ENCODE measurements at places on chromosomes 3 and 15.

GRCh38 chr3:189071446-189071845 is 100.3 kb upstream of the TPRG1 start:
- DNase-seq, result peak; percentile 31

- no peak for DNase-seq
Measured at GRCh38 chr3:49410846-49411534, 786 bp downstream of the RHOA start.

DNA sequence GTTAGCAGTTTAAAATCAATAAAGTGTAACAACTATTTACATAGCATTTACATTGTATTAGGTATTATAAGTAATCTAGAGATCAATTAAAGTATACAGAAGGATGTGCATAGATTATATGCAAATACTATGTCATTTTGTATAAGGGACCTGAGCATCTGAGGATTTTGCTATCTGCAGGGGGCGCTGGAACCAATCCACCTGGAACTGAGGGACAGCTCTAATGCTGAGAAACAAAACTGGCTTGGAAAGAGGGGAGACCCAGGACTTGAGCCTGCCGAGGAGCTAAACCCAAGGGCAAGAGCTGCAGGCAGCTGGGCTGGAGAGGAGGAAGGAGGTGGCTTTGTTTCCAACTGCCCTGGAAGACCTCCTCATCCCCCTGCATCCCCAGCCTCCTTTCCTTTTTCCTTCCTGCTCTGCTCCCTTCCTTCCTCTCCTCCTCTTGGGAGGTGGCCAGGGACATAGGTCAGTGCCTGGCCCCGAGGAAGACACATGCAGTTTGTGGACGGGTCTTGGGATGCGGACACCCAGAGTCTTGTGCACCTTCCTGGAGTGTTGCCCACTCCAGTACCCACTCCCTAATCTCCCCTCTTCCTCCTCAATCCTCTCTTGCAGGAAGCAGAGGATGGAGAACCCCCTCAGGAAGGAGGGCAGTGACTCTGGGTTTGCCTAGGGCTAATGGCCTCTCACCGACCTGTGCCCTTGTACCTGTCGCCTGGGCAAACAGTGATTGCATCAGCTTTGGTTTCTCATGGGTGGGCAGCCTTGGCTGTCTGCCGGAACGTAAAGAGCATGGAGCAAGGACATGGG is 825 bp upstream of the RTP3 start:
- peak; percentile 41 for DNase-seq

DNA sequence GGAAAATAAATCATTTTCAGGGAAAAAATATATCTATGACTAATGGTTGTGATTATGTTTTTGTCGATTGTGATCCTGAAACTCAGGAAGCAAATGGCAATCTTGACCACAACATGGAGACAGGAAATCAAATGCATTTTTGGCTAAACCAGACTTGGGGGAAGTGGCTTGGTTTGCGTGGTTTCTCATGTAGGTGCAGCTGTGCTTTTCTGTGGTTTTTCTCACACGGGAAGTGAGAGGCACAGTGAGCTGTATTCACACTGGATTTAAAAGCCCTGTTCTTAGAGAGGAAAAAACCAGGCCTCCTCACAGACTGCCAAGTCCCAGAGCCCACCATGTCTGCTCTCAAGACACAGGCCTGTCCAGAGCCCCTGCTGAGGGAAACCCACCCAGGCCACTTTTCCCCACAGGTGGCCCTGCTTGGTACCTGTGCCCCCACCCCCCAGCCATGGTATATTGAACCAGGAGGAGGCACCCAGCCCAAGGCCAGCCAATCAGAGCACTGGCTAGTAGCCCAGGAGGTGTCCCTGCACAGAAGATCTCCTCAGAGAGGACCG is 46.1 kb downstream of the BTD start:
- DNase-seq, result peak; percentile 96

GRCh38 chr15:31130576-31131237 is 29.2 kb upstream of the TRPM1 start:
- DNase-seq, result no peak

DNA sequence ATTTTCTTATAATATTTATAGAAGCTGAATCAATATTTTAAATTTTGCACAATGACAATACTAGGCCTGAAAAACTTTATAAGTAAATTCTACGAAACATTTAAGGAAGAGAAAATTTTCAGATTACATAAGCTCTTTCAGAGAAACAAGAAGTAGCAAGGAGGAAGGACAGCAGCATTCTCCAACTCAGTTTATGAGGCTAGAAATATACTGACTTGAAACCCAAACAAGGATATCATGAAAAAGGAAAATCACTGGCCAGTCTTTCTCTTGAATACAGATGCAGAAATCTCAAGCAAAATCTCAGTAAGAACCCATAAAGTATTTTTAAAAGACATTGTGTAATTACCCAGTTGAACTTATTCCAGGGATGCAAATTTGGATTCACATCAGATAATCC is 121.3 kb downstream of the STAC start:
- no peak for DNase-seq

DNA sequence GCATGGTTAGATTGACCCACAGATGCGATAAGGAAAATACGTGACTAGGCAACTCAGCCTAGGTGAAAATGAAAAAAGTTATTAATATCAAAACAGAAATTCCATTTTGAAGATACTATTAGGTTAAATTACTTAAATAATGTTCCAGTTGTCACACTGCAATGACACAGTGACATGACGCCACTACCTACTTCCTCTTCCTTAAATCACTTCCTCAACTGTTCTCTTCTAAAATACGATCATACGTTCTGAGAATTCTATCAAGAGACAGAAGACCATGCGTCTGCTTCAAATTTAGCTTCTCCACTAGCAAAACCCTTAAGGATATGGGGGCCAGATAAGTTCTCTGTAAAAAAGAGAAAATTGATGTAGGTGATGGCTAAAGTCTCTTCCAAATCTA is 18.2 kb downstream of the CMTM6 start:
- no peak for DNase-seq

GRCh38 chr3:161576714-161577510 is 80.3 kb downstream of the OTOL1 start:
- no peak for DNase-seq

- peak; percentile 49 for DNase-seq
Measured at GRCh38 chr15:64284042-64284441, 71.9 kb downstream of the CSNK1G1 start.

DNA sequence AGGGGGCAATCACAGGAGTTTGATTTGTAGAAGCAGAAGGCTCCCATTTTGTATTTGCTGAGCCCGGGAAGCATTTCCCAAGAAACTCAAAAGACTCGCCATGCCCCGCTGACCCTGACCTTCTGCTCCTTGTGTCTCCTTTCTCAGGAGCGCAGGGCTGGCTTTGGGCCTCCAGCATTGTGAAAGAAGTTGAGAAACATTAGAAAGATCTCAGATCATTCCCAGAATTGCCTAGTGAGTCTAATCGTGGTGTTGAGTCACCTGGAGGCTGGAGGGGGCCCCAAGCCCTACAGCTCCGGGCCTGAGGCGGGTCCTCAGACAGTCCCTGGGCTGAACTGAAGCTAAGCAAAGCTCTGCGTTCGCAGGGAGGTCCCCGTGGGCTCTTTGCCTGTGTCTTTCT is 10.9 kb upstream of the PIGZ start:
- no peak for DNase-seq

- DNase-seq, result no peak
Measured at GRCh38 chr3:31488475-31489017, 44.2 kb upstream of the STT3B start.

DNA sequence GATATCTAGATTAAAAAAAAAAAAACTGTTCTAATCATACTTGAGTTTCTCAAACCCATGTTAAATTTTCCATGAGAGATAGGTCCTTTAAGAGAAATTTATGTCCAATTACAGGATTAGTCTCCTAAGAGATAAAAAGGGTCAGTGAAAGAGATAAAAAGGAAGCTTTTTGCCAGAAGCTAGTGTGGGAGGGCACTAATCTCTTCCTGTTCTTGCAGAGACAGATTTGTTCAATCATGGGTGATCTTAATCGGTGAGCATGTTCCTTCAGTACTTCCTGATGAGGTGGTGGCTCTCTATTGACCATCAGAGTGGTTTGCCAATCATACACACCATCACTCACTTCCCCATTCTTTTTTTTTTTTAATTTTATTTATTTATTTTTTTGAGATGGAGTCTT is 16.9 kb upstream of the LPP start:
- no peak for DNase-seq

- no peak for DNase-seq
Measured at GRCh38 chr15:100753503-100753902, 126.1 kb upstream of the ALDH1A3 start.

GRCh38 chr3:71312461-71312860 is 271.1 kb downstream of the FOXP1 start:
- no peak for DNase-seq
